ENCODE measurements at places on chromosomes 6 and 20. TPM values are rescaled to one million over a fixed set of nuclear protein-coding genes. Genes with fewer than 3 reads are reported as not detected.

The STMN3 gene
- 71.6 TPM for total RNA-seq

The GINS1 gene
- total RNA-seq, result 68.4 TPM

The MDFI gene
- 38.5 TPM for total RNA-seq

The RCAN2 gene
- 8.1 TPM for total RNA-seq

The IL20RA gene
- total RNA-seq, result 1.7 TPM

The TMC2 gene
- not detected for total RNA-seq

The KHDC1 gene
- 4.3 TPM for total RNA-seq

The LTA gene
- total RNA-seq, result not detected

The SLC35F1 gene
- 10.0 TPM for total RNA-seq

The GPR6 gene
- 0.37 TPM for total RNA-seq

The RBBP8NL gene
- total RNA-seq, result 0.43 TPM

The BCAS4 gene
- 21.4 TPM for total RNA-seq

The PTPRT gene
- total RNA-seq, result 2.1 TPM

The CLVS2 gene
- total RNA-seq, result 0.73 TPM

The TCP11 gene
- not detected for total RNA-seq

The RNF39 gene
- 1.4 TPM for total RNA-seq

The MMP24 gene
- 18.8 TPM for total RNA-seq

GRCh38 chr6:116695401-116695800 lies 14.4 kb downstream of the KPNA5 start:
- DNase-seq, result no peak

GRCh38 chr6:29729774-29730328 lies 6.6 kb downstream of the HLA-F start:
- no peak for DNase-seq

GRCh38 chr20:38143646-38144554 lies 21.2 kb downstream of the TGM2 start:
- DNase-seq, result no peak

- no peak for DNase-seq
These were observed 20.8 kb downstream of the GFOD1 start for GRCh38 chr6:13466304-13467215.

DNA sequence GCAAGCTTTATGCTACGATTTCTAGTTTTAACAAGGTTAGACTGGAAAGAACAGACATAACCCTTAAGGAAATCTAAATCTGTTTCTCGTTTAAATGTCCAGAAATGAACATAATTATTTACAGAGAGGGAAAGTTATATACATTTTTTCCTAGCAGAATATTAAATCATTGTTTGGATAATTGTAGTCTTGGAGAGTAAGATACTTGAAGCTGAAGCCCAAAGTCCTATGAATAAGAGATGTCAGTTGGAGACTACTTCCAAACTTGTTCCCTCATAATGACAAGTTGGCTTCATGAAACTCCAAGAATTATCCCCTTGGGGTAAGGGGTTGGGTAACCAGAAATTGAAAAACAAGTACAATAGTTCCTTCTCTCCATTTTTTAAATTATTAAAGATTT lies 911.1 kb upstream of the MAN1A1 start:
- no peak for DNase-seq

DNA sequence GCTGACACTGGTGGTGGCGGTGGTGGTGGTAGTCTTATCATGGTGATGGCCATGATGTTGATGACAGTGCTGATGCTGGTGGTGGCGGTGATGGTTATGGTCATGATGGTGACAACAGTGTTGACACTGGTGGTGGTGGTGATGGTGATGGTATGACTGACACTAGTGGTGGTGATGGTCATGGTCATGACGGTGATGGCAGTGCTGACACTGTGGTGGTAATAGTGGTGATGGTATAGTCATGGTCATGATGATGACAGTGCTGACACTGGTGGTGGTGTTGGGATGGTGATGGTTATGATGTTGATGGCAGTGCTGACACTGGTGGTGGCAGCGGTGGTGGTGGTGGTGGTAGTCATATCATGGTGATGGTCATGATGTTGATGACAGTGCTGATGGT lies 205.7 kb downstream of the CDH4 start:
- DNase-seq, result no peak

DNA sequence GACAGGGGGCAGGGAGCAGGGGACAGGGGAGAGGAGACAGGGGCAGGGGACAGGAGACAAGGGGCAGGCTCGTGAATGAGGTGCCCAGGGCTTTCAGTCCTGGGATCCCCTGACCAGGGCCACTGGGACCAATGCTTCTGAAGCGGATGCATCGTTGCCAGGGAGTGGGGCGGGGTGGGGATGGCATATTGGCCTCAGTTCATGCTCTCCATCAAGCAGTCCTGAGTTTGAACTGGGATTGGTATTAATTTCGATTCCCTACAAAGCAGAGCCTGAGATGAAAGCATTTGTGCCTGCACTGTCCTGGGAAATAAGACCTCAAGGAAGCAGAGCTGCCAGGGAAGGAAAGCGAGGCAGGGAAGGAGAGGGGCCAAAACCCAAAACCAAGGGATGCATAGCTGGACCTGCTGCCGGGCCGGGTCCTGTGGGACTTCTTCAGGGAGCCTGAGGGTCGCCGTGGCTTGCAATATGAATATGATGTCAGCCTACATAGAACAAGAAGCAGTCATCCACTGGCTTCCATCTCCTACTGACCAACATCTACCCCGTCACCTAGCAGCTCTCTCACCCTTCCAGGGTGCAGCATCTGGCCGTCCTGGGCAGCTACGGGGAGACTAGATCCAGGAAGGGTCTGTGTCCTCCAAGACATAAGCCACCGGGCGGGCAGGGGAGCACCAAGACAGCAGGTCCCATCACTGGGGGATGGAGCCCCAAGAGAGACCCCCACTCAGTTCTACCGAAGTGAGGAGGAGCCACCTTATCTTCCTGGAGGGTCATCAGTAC lies 233.3 kb downstream of the SYNDIG1 start:
- DNase-seq, result no peak

- DNase-seq, result no peak
These were observed 101.0 kb upstream of the GGTLC1 start for GRCh38 chr20:24089576-24089975.

- DNase-seq, result no peak
These were observed 88.8 kb upstream of the AHI1 start for GRCh38 chr6:135586388-135586787.

- DNase-seq, result no peak
These were observed 79.9 kb downstream of the ATXN1 start for GRCh38 chr6:16681260-16681873.

DNA sequence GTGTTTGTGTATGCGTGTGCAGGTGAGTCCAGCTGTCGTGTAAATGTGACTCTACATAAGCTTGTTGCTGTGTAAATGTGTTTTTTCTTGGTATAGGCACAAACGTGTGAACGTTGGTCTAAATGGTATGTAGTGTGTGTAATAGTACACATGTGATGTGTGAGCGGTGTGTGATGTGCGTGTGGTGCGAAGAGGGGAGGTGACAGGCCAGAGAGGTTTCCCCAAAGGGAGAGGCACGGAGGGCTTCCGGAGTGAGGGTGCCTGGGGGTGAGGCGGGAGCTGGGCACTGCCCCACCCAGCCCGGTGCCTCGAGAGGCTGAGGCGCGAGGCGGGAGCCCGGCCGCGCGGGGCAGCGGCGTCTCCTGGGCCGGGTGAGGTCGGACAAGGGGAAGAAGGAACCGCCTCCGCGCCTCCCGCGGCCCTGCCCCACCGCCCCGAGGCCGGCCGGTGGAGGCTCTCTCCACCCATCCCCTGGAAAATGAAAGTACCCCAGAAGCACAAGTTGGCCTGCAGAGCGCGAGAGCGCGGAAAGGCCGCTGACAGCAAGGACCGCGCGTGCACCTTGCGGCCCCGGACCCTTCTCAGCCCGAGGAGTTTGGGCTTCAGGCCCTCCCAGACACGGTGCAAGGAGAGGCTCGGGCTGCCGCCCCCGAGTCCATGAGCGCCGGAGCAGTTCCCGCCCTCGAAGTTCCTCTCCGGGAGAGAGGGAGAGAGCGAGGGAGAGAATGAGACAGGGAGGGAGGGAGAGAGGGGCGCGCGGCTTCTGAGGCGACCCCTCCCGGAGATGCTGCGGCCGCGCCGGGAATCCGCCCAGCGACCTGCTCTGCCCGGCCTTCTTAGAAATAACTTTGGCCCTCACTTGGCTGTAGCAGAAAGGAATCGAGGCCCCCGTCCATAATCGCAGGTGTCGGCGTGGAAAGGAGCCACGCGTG lies 43.2 kb upstream of the OSTM1 start:
- no peak for DNase-seq

DNA sequence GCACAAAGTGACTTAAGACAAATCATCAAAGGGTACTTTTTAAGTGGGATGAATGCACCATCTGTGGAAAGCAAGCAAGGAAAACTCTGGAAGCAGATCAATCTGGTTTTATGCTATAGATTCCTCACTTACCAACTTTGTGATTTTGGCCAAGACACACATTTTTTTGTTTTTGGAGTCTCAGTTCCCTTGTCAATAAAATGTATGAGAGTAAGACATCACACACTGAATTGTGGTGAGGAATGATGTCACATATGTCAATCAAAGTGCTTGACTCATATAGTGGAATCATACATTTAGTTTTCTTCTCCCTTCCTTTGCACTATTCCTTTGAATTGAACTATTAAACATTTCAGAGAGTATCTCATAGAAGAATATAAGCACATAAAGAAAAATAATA lies 620.5 kb upstream of the CITED2 start:
- no peak for DNase-seq

DNA sequence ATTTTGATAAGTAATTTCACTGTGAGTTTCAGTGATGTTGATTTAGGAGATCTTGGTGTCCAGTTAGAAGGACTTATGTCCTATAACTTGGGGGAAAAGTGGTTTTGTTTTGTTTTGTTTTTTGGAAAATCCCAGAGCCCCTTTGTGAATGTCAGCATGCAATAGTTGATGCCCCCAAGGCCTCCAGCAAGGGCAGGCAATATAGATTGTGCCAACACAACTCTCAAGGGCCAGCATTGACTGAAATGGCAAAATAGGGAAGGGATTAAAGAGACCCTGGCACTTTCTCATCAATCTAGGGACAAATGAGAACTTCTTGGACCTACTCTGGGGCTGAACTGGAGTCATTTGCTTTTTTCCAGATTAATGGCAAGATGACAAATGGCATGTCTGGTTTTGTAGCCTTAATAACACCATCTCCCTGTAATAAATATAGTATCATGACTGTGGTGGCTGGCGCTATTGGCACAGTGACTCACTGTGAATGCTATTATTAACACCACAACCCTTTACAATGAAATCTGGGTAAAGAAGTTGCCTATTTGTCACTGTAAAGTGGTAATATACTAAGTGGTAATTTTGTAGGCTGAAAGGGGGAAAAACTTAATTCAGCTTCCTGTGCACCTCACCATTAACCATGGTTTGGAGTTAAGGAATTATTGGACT lies 51.8 kb downstream of the ABRACL start:
- DNase-seq, result no peak

- DNase-seq, result no peak
These were observed 149.8 kb downstream of the NFATC2 start for GRCh38 chr20:51392614-51393186.

- no peak for DNase-seq
These were observed 9.3 kb downstream of the AURKA start for GRCh38 chr20:56382696-56383095.

DNA sequence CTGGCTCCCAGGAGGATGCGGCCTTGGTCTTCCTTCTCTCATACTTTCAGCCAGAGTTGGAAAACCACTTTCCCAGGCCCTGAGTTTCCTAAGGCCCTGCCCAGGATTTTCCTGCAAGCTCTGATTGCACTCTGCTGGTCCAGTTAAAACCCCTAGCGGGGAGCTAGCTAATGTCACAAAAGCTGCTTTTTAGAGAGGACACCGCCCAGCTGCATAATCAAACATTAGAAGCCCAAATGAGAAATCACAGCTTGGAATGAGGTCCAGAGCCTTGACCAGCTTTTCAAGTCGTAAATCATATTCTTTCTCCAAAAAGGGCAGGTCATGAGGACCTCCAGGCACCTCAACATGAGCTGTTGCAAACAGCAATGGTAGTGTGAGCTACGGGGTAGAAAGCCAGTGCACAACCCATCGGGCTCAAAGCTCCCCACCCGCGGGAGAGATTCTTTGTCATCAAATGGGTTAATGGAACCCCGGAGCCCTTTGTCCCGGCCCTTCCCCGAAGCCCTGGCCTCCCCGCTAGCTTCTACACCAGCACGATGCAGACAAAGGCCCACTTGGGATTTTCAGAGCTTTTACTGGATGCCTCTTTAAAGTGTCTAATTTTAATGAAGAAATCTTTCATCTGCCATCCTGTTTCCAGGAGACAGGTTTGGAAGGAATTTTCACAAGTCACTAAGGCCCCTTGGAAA lies 134.0 kb downstream of the SCML4 start:
- DNase-seq, result no peak

GRCh38 chr6:32107406-32107805 lies 1.7 kb downstream of the TNXB start:
- no peak for DNase-seq

GRCh38 chr6:43773050-43773979 lies 3.3 kb downstream of the VEGFA start:
- peak; percentile 74 for DNase-seq

DNA sequence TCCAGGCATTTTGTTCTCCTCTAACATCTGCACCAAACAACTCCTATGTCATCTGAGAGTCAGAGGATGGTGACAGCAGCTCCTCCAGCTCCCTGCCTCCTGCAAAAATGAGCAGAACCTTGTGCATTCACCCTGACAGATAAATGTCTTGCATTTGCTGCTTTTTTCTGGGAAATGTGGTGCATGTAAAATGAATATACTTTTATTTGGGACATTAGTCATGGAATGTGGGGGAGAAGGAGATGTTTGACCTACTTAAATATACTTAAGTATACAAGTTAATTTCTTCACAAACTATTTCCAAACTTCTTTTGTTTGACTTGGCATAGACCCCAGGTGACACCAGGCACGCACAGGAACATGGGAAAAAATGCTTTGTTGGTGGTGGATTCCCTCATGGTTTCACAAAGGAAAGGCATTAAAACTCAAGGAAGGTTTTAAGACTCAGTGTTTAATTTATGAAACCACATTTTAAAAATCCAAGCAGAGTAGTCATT lies 181.8 kb upstream of the MCHR2 start:
- DNase-seq, result no peak
